ENCODE measurements at places on chromosomes 5 and 9.

DNA sequence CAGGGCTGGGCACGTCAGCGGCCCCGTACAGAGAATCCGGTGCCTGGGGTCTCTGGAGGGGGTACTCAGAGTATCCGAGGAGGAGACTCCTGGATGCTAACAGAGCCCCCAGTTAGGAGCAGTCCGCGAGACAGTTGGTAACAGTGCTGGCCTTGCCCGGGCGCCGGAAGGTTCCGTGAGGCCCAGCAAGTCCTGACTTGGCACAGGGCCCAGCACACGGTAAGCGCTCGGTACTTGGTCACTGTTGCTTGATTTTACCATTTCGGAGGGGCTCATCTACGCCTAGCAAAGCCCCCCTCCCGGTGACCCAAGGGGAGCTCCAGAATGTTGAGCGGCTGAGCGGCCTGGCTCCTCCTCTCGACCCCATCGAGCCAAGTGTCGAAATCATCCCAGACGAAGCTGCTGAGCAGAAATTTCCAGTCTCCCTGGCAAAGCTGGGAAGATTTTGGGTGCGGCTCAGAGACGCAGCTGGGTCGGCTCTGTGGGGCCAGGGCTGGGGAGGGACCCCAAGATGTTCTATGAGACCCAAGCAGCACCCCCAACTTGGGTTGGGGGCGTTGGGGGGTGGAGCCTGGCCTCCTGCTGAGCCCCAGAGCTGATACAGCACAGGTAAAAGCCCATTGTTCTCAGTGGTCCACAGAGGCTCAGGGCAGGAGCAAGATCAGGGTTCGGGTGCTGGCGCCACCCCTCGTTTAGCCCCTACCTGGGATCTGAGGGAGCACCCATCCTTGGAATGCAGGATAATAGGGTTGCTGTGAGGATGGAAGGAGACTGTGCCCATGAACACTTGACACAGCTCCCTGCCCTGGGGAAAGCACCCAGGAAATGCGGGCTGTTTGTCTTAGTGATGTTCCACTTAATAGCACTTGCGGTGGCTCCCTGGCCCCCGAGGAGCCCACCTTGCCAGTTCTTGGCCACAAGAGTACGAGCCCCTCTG lies 137.2 kb downstream of the C9orf50 start:
- no peak for DNase-seq

GRCh38 chr5:159010661-159011442 lies 88.9 kb downstream of the EBF1 start:
- no peak for DNase-seq

- no peak for DNase-seq
Measured at GRCh38 chr9:71614409-71615010, 153.8 kb downstream of the CEMIP2 start.

- DNase-seq, result no peak
Measured at GRCh38 chr9:130858739-130859705, 24.0 kb downstream of the ABL1 start.

DNA sequence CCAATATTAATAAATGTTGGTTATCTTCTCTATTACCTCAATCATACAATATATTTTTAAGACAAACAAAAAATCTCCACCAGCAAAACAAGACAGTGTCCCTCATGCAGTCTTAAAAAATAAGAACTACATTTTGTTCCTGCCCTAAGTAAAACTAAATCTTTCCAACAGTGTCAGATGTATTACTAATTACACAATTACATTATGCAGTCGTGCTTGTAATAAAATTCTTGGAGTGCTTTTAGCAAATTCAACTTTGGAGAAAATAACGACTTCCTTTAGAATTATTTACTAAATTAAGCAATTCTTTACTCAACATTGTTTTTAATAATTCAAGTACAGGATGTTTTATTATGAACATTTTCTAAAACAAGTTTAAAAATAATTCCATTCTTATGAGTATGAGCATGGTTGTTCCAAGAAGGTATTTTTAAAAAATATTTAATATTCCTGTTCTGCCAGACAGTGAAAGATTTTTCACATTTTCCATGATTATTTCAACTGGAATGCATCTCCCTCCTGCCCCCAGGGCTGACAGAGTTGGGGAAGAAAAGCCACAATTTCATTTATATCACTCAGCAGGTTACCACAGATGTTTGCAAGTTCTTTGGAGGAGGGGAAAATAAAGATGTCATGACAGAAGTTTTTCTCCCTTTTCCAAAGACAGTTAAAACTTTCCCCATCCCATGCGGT lies 137.9 kb downstream of the FAM114A2 start:
- DNase-seq, result peak; percentile 75

- no peak for DNase-seq
Measured at GRCh38 chr5:132064738-132065331, 4.4 kb downstream of the IL3 start.

DNA sequence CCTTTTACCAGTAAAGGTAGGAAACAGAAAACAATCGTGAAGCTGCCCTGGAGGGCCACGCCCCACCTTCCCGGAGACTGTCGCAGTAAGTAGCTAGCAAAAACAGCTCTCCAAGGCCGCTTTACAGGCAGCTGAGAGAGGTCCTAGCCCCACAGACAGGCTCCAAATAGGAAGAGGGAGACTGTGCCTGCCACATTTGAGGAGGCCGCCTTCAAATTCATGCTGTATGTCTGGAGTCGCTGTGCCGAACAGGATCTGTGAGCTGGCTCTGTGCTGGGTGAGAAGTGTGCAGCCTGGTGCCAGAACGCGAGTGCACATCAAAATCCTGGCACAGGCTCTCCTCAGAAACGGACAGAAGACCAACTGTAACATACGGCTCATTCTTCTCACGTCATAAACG lies 582.2 kb downstream of the CETN3 start:
- DNase-seq, result no peak

GRCh38 chr9:34603610-34604231 lies 8.2 kb downstream of the RPP25L start:
- no peak for DNase-seq

DNA sequence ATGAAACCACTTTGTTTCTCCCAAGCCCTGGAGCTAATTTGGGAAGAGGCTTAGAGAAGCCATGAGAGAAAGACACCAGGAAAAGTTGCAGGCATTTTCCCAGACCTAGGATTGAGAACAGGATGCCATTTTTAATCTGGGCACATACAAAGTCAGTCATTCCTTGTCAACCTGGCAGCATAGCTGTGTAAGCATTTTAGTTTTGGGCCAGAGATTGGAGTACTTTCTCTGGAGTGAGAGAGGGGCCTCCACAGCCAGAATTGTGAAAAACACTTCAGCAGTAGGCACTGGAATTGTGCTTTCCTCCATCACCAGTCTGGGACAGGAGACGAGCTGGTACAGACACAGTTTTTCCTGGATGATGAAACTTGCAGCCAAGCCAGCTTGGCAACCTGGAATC lies 390.3 kb upstream of the DMAC1 start:
- no peak for DNase-seq

DNA sequence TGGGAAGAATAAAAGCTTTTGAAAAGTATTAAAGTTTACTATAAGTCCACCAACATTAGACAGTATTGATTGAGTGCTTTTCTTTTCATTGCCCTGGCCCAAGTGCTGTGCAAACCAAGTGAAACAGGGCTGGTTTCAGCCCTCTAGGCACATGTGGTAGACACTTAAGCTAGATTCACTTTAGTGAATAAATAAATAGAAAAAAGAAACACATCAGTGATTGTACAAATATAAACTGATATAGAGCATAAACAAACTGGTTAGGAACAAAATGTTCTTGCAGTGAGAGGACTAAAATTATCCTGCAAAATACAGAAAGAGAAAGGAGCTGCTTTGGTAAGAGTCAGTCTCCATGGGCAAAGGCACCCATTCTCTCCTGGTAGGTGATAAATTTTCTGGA lies 29.7 kb downstream of the ACTBL2 start:
- no peak for DNase-seq

DNA sequence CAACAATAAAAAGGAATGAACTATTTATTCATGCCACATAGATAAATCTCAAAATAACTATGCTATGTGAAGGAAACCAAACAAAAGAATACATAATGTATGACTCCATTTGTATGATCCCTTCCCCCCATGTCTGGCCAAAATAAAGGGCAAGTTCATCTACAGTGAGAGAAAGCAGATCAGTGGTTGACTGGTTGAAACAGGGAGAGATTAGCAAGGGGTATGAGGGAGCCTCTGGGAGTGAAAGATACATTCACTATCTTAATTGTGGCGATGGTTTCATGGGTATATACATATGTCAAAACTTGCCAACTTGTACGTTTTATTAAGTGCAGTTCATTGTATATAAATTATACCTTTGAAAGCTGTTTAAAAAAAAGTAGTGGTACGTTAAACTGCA lies 4.8 kb downstream of the PSMD5 start:
- DNase-seq, result no peak

DNA sequence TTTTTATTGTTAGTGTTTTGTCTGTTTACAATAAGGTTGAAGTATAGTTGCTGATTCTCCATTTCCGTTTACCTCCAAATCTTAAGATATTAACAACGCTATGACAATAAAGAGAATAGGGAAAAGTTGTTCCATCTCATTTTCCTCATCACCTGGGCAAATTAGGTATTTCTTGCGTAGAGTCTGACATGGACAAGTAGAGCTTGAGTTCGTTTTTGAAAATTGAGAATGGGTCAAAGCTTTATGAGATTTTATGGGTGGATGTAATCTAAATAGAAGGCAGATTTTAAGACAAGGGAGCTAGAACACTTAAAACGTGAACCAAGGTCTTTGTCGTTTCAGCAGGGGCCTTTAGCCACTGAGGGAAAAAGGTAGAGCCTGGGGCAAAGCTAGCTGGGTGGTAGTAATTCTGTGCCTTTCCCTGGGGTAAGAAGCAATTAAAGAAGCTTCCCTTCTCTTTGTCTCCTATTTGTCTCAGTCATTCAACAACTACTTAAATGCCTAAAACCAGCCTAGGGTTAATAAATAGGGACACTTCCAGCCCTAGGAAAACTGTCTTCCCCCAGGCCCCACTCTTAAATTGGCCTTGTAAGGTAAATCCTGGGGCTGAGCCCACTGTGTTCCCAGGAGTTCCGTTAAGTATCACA lies 551 bp upstream of the CAAP1 start:
- DNase-seq, result no peak

GRCh38 chr9:98149422-98149821 lies 30.4 kb upstream of the TRIM14 start:
- DNase-seq, result no peak

DNA sequence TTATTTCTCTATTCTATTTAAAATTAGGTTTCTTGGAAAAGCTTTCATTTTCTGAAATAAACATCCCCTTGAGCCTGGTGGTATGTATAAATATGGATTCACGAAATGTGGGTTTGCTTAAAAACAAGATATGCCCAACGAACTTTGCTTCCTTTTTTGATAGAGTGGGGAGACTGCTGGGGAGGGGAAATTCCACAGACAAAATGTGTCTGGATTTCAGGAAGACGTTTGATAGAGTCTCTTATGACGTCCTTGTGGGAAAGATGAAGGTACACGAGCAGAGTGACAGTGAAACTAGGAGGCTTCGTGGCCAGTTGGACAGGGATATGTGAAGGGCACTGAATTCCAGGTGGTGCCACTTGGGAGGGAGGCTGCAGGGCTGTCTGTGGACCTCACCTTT lies 84.5 kb upstream of the RPS23 start:
- no peak for DNase-seq

- no peak for DNase-seq
Measured at GRCh38 chr5:6483880-6484382, 35.3 kb downstream of the UBE2QL1 start.

DNA sequence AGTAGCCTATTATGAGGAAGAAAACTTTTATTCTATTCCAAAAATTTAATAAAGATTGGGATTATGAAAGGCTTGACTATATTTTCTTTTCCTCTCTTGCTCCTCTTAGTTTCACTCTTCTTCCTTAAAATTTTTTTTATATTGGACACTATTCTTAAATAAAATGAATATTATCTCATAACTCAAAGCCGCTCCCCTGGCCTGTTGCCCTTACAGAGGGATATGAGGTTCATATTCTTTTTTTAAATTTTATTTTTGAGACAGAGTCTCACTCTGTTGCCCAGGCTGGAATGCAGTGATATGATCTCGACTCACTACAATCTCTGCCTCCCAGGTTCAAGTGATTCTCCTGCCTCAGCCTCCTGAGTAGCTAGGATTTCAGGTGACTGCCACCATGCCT lies 106.8 kb upstream of the MPDZ start:
- no peak for DNase-seq

DNA sequence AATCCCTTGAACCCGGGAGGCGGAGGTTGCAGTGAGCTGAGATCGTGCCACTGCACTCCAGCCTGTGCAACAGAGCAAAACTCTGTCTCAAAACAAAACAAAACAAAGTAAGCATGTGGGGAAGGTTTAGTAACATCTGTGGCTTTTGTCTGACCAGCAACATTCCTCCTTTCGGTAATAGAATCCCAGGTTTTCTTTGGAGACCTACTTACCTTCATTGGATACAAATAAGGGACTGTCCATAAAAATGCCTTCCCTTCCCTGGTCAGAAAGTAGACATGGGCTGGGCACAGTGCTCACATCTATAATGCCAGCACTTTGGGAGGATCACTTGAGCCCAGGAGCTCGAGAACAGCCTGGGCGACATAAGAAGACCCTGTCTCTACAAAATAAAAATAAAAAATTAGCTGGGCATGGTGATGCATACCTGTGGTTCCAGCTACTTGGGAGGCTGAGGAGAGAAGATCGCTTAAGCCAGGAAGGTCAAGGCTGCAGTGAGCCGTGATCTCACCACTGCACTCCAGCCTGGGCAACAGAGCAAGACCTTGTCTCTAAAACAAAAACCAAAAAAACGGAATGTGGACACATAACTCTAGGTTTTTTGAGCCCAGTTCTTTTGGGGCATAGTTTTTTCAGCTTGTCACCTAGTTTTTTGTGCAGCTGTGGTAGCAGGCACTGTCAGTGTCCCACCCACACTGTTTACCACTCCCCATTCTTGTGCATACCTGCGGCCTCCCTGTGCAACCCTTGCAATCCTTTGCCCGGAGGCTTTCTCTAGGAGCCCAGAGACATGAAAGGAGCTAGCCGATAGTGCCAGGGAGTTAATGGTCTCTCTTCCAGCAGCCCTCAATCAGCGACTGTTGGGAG lies 9.0 kb upstream of the SPINK4 start:
- DNase-seq, result no peak

GRCh38 chr9:126157423-126157822 lies 169.2 kb upstream of the MVB12B start:
- DNase-seq, result no peak

GRCh38 chr5:104111632-104112031 lies 549.0 kb upstream of the NUDT12 start:
- no peak for DNase-seq

DNA sequence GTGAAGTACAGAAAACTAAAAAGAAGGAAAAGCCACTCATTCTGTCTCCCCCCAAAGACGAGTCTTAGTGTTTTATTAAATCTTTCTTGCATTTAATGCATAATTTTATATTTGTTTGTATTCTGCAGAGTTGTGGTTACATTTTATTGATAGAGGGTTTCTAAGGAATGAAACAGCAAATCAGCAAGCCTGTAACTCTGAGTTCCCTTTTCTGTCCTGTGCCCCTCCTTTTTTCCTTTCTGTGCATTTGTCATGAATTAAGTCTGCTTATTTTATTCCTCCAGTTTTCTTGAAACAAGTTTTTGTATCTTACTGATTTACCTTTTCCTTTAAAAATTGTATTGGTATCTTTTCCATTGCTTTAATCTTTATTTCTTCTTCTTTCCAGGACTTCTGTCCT lies 132.8 kb downstream of the MUSK start:
- DNase-seq, result no peak

GRCh38 chr9:132885720-132886333 lies 7.1 kb downstream of the SPACA9 start:
- no peak for DNase-seq

All from keratinocyte (primary cell).